Bone marrow (tissue), 2 donors: ENCODE measurements at places on chromosomes 3 and 15.

- no peak for DNase-seq
Measured at GRCh38 chr3:42148982-42149432, 57.9 kb downstream of the TRAK1 start.

DNA sequence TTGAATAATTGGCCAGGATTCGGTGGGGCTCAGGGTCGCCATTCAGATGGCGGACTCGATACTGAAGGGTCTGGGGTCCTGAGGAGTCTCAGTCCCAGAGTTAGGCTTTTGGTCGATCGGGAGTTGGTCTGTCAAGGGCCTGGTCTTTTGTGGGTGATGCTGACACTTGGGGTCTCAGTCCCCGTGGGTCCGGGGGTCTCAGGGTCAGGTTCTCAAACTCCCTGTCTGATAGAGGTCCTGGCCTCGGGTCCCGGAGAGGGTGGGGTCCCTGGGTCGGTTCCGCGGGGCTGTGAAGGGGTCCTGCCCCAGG is 467 bp downstream of the NCKIPSD start:
- DNase-seq = no peak

DNA sequence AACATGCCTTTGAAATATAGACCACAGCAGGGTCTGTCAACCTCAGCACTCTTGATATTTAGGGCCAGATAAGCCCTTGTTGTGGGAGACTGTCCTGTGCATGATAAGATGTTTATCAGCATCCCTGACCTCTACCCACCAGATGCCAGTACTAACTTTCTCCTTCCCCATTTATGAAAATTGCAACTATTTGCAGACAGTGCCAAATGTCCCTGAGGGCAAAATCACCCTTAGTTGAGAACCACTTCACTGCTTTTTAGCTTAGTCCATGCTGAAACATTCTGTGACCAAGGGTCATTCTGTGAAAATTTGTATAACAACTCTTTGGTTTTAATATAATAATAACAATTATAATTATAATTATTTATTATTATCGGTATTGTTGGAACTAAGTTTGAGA is 1032.4 kb downstream of the MCTP2 start:
- DNase-seq = no peak

GRCh38 chr15:93189561-93189960 is 100.5 kb upstream of the RGMA start:
- DNase-seq = no peak

DNA sequence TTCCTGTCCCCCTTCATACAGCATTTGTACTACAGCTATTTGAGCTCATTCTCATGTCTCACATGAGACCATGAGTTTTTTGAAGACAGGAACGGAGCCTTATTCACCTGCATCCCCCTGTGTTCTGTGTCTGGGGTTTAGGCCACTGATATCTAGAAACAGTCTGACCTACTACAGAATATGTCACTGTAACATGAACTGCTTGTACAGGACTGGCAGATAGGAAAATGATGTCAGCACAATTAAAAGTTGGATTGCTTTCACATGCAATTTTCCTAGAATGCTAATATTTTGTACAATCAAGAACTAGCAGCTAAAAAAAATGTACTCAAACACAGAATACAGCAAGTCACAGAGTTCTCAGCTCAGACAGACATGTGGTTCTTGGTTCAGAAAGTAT is 90.8 kb upstream of the FGF12 start:
- DNase-seq = no peak

DNA sequence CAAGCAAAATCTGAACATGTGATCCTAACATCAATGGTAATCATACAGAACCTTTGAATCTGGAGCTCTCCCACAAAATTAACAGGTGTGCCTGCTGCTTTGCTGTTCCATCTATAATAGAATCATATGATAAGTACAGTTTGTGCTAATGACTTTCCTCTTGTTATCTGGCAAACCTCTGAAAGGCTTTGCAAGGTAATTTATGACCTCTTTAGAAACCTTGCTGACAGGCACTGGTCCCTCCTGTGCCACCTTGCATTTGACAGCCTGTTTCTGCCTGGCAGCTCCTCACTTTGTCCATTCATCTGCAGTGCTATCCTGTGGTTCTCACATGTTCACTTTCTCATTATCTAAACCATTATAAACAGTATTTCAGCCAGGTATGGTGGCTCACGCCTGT is 10.2 kb upstream of the HTR3C start:
- DNase-seq = no peak

GRCh38 chr15:29260896-29261295 is 8.7 kb downstream of the NSMCE3 start:
- no peak for DNase-seq

DNA sequence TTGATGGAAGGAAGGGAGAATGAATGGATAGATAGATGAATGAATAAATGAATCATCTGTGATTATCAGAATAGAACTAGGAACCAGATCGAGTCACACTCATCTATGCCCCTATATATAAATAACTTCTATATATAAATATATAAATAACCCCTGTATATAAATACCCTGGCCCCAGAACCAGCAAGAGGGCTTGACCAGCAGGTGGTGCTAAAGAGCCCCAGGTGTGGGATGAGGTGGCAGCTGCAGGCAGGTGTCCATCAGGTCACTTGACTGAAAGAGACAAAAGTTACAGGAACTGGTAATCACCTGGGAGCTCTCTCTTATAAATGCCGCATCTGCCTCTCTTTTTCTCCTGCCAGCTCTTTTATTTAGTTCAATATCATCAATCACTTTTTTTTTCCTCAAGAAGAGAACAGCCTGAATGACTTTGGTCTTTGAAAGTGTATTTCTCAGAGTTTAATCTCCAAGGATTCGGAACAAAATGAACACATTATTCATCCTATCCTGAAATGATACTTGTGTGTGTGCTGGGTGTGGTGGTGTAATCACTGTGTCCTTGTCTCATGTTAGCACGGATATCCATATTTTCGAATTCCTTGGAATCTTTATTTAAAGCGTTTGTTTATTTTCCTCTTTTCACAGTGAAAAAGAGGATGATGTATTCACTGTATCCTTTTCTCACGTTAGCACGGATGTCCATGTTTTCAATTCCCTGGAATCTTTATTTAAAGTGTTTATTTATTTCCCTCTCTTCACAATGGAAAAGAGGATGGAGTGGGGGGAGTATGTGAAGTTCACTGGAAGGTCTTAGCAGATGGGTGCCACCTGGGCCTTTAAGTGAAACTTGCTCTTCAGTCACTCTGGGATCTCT is 35.4 kb upstream of the ATG7 start:
- no peak for DNase-seq

DNA sequence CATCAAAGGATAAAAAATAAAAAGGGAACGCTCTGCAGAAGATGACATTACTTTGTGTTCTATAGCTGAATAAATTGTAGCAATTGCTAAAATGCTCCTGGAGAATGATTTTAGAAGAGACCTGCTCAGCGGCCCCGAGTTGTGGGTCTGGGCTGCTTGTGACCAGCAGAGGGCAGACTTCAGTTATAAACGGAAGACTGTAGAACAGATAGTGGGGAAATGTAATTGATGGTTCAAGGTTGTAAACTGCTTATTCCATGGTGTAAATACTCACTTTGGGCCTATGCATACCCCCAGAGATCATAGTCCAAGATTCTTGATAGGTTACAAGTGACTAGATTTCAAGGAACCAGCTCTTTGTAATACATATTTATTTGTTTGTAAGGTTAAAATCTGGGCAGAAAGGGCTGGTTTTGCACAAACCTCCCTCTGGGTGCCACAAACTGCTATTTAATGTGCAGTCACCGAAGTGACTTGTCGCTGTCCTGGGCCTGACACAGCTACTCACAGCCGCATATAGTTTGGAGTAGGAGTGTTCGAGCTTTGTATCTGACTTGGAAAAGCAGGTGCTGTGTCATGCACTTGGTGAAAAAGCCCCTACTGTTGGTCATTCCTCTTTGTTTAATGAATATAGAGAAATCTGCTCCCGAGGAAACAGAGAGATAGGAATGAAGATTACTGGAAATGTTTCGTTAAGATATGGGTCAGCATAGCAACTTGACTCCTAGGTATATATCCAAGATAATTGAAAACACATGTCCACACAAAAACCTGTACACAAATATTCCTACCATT is 34.7 kb upstream of the NDUFB4 start:
- no peak for DNase-seq
